Body of pancreas (tissue), 4 donors: ENCODE measurements at places on chromosomes 11 and 22. TPM values are rescaled to one million over a fixed set of nuclear protein-coding genes. Genes with fewer than 3 reads are reported as not detected.

GRCh38 chr22:18985780-18986179, 49.7 kb upstream of the PRODH start:
- no peak for DNase-seq

DNA sequence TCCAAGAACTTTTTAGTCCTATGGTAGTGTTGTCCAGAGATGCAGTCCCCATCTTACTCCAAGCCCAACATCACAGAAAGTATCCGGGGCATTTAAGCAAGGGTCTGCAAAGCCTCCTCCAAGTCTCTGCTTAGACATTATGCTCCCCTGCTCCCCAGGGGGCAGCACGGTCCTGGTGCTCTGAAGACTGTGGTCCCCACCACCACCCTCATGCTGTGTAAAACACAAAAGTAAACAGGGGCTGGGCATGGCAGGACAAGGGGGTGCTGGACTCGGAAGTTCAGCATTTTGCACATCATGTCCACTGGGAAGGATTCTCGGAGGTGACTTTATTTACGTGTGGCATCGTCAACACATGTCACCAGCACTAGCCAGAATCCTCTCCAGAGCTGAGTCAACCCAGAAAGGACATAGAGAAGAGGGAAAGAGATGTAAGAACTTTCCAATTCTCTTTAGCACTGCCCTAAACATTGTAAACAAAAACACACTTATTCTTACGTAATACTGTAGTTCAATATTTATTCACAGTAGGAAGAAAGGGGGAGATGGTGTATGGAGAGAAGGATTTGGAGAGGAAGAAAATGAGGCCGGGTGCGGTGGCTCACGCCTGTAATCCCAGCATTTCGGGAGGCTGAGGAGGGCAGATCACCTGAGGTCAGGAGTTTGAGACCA, 37.7 kb downstream of the TCIRG1 start:
- DNase-seq, result no peak

GRCh38 chr22:29524442-29525191, 28.9 kb downstream of the THOC5 start:
- DNase-seq, result peak; percentile 34

DNA sequence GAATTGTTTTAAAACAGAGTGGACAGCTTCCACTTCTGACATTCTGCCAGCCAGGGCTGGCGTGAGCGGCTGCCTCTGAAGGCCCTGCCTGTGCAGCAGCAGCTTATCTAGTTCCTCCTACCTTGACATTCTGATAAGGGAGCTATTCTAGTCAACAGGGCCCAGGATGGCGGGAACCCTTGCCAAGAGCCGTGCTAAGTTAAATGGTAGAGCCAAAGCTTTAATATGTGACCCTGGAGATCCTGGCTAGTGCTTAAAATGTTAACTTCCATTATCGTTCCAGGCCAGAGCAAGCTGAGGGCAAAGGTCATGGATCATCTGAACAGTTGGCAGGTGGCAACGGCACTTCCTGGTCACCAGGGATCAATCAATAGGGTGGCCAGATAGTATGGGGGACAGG, 3.5 kb downstream of the KCNJ5 start:
- DNase-seq, result peak; percentile 97

- DNase-seq, result peak; percentile 56
These were observed 84.6 kb upstream of the NAV2 start for GRCh38 chr11:19628018-19628417.

DNA sequence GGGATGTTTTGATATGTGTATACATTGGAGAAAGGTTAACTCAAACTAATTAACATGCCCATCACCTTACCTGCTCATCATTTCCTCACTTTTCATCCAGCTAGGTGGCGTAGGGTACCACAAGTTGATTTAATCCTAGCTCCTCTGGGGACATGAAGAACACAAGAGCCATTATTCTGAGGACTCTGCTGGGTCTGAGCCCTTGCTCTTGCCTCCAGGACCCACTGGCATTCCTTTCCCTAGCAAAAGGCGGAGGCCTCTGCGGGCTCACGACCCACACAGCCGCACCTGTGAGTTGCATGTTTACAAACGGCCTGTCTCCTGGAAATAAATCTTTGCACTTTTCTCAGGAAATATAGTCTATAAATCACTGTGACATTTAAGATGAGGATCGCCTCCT, 871.9 kb downstream of the TBC1D22A start:
- no peak for DNase-seq

DNA sequence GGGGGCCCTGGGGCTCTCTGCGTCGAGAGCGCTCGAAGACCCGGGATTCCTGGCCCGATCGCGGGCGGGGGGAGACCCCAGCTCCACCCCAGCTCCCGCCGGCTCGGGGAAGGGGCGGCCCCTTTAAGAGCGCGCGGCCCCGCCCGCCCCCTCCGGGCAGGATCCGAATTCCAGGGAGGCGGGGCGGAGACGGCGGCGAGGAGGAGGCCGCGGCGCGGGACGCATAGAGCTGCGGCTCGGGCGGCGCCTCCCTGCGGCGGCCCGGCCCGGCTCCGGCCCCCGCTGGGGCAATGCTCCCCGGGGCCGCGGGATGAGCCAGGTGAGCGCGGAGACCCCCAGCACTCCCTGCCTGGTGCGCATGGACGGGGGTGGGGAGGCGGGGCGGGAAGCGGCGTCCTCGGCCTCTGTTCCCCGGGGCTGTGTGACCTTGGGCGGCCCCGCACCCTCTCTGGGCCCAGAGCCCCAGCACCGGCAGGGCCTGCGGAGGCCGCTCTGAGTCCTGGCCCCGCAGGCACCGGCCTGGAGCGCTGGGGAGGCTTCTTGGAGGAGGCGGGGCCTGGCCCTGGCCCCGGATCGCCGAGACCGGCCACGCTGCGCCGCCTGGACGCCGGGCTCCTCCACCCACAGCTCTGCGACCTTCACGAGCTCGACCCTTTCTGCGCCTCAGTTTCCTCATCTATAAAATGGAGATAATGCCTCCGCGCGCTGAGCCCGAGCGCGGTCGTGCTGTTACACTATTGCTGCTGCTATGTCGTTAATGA, 565 bp downstream of the GAS2L1 start:
- peak; percentile 81 for DNase-seq

DNA sequence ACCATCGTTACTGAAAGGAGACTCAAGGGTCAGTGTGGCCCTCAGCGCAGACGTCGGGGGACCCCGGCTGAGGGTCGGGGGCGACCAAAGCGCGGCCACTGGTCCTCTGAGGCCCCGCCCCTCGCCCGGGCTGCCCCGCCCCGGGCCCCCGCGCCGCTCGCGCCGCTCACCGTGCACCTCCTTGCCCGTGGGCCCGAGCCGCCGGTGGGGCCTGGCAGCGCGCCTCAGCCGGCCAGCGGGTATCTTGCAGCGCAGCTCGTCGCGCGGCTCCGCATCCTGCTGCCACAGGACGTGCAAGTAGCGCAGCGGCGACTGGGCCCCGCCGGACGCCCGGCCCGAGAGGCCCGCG, 419 bp downstream of the ANKRD54 start:
- peak; percentile 66 for DNase-seq

DNA sequence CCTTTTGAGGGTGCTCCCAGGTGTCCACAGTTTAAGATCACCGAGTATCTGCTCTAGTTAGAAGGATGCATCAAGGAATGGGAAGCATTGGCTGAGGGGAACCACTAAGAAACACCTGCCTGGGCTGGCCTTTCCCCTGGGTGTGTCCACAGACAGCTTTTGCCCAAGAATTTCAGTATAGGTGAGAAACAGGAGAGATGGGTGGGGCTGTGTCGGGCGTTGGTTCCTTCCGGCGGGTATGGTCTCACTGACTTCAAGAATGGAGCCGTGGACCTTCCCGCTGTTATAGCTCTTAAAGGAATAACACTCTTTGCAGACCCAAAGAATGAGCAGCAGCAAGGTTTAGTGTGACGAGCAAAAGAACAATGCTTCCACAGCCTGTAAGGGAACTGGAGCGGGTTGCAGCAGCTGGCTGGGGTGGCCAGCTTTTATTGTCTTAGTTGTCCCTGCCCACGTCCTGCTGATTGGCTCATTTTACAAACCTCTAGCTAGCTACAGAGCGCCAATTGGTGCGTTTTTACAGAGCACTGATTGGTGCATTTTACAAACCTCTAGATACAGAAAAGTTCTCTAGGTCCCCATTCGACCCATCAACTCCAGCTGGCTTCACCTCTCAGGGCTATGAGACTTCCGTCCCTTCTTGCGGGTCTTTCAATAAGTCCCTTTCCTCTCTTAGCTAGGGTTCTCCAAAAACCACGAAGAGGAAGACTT, 2.4 kb downstream of the FADS1 start:
- peak; percentile 56 for DNase-seq

- DNase-seq, result no peak
These were observed 96.6 kb upstream of the POU2AF2 start for GRCh38 chr11:111148953-111149352.

DNA sequence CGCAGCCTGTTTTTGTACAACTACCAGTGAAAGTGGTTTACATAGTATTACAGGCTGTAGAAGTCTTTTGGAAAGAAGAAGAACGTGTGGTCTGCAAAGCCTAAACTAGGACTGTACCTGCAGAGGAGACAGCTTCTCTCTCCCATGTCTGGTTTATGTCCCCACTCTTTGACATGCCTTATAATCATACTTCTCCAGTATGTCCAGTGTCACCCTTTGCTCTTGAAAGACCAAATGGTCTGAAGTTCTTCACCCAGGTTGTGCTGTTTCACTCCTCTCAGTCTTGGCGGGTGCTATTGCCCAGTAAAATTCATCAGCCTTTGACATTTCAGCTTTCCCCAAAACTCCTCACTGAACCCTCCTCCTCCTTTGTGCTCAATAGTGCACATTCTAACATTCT, 676.0 kb upstream of the TENM4 start:
- no peak for DNase-seq

DNA sequence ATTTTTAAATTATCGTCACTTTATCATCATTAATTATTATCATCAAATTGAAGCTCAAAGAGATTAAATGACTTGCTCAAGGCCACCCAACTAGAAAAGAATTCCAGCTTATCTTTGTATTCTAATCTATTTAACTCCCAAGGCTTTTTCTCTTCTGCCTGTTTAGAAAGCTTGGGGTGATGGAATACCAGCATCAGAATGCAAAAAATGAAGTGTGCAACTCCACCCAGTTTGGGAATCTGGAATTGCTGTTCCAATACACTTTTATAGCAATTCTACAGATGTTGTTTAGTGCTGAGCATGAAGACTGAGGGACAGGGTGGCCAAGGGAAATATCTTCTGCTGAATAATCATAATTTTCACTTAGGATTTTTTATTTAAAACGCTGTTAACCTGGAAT, 97.2 kb upstream of the FIBIN start:
- no peak for DNase-seq

- DNase-seq, result peak; percentile 76
These were observed 1.2 kb downstream of the ARHGEF17 start for GRCh38 chr11:73308961-73309919.

GRCh38 chr11:18394928-18395734, 768 bp downstream of the LDHA start:
- DNase-seq, result peak; percentile 11

GRCh38 chr11:107842412-107843100, 16.0 kb downstream of the SLC35F2 start:
- DNase-seq, result no peak

- DNase-seq, result no peak
These were observed 21.8 kb upstream of the LRRC10B start for GRCh38 chr11:61486779-61487178.

DNA sequence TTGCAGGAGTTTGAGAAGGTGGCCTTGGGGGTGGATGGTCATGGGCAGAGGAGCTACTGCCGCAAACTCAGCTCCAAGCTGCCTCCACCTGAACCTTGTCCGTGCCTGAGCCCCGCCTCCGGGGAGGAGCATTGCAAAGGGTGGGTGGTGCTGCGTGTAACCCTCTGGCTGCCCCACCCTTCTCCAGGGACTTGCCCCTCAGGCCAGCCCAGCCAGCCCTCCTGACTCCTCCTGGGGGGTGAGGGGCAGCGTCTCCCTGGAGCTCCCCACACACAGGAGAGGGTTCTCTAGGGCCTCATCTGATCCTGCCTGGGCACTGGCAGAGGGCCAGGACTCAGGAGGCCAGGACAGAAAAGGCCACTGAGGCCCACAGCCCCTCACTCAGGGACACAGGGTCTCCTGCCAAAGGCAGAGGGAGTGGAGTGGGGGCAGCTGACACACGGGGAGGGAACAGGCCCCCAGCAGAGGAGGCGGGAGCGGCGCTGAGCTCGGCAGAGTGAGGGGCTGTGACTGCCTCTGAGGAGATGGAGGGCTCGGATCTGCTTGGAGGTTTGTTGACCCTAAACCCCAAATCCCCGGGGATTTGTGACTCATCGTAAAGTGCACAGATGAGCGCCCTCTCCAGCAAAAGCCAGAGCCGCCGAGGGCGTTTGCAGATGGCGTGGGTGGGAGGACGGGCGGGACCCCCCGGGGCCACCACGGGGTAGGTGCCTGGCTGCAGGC, 12.8 kb downstream of the BRSK2 start:
- DNase-seq, result no peak

GRCh38 chr11:126886636-126887035, 113.9 kb downstream of the KIRREL3 start:
- no peak for DNase-seq

DNA sequence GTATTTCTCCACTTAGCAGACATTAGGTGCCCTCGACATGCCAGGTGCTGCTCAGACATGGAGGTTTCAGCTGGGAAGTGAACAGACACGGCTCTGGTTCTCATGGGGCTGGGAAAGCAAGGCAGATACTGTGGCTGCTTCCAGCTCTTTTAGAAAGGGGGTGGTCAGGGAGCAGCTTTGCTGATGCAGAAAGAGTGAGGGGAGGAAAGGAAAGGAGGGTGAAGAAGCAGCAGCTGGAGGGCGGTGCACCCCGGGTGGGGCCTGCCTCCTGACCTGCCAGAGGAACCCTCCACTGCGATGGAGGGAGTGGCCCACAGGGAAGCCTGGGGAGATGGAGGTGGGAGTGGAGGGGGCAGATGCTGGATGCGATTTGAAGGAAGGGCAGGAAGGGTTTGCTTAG, 76.8 kb downstream of the MORC2 start:
- no peak for DNase-seq

DNA sequence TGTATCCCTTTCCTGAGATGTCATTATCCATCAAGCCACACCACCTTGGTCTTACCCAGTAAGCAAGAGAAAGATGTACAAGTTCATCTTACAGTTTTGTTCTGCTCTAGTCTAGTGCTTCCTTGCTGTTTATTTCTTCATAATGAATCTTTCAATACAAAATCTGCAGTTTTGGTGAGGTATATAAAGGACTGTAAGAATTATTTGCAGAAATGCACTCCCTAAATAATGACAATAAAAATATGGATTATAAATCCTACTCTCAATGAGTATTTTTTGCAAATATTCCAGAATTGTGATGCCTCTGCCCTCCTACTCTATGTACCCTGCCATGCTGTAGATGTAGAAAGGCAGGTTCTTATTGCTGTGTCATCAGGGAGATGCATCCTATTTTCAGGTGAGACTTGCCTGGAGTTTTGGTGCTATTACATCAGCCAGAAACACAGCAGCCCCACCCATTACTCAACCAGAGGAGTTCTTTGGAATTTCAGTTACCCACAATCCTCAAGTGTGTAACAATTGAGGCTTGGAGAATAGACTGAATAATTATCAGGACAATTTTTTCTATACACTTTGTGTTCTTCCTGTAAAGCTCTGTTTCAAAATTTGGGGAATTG, at the start of gene OR10S1:
Gene OR10S1 (minus strand): TSS at position 51 of the 617 bp plus-strand sequence. CDS start 117 bp downstream, outside the sequence.
- DNase-seq, result no peak

The MYOD1 gene
- total RNA-seq, result not detected

The PHOX2A gene
- not detected for total RNA-seq

The NLRP14 gene
- under 0.01 TPM for total RNA-seq

The CHST1 gene
- total RNA-seq, result 1.3 TPM

The SCT gene
- total RNA-seq, result not detected

The OR2AG1 gene
- not detected for total RNA-seq

The CD81 gene
- 332 TPM for total RNA-seq
